Right lung (tissue), 10 donors: ENCODE measurements at places on chromosomes 7 and 10.

DNA sequence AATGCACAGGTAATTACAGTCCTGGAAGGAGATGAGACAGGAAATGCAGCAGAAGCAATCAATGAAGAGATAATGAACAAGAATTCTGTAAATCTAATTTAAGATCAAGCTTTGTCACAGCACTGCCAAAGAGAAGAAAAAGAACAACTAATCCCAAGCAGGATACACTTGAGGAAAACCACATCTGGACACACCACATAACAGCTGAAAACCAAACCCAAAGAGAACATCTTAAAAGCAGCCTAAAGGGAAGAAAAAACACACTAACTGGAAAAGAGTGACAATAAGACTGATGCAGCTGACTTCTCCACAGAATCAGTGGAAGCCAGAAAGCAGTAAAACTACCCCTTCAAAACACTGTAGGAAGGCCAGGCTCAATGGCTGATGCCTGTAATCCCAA is 10.2 kb downstream of the CYTH3 start:
- DNase-seq = no peak

GRCh38 chr10:133126431-133127290 is 33.4 kb upstream of the KNDC1 start:
- no peak for DNase-seq

GRCh38 chr10:79440281-79440680 is 5.1 kb downstream of the ZCCHC24 start:
- DNase-seq = no peak

DNA sequence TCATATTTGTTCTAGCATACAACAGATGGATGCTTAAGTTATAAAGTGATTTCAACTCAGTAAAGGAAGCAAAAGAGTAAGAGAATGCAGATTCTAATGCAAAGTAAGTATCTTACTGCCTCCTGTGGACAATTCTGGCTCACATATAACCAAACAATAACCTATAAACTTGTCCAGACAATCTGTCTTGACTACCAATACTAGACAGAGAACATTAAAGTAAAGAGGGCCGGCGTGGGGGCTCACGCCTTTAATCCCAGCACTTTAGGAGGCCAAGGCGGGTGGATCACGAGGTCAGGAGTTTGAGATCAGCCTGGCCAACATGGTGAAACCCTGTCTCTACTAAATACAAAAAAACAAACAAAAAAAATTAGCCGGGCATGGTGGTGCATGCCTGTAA is 329.3 kb downstream of the CACNA2D1 start:
- no peak for DNase-seq

- no peak for DNase-seq
Observed at GRCh38 chr7:50477640-50478039, 27.5 kb upstream of the FIGNL1 start.

- no peak for DNase-seq
Observed at GRCh38 chr10:34206078-34206934, 608.8 kb downstream of the PARD3 start.

GRCh38 chr10:42876476-42876875 is 93.9 kb downstream of the BMS1 start:
- DNase-seq = no peak

DNA sequence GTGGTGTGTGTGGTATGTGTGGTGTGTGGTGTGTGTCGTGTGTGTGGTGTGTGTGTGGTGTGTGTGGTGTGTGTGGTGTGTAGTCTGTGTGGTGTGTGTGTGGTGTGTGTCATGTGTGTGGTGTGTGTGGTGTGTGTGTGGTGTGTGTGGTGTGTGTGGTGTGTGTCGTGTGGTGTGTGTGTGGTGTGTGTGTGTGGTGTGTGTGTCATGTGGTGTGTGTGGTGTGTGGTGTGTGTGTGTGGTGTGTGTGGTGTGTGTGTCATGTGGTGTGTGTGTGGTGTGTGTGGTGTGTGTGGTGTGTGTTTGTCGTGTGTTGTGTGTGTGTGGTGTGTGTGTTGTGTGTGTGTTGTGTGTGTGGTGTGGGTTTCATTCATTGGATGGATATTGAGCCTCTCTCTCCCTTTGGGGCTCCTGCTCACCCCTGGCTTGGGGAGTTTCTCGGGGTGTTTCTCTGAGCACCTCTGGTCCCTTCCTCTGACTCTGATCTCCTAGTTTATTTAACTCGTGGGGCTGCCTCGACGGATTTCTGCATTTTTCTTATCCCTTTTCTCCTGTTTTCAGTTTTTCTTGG is 145.8 kb downstream of the DNAJB6 start:
- DNase-seq = no peak

GRCh38 chr10:91797048-91797690 is 1.1 kb upstream of the TNKS2 start:
- DNase-seq = peak; percentile 2
